ENCODE measurements at places on chromosomes 6 and 20. TPM values are rescaled to one million over a fixed set of nuclear protein-coding genes. Genes with fewer than 3 reads are reported as not detected.

GRCh38 chr20:53287357-53288042 is 306.1 kb downstream of the ZNF217 start:
- no peak for DNase-seq

Gene HTR1B
- not detected for total RNA-seq

Gene HTR1E
- total RNA-seq, result not detected

Gene RAB5IF
- 144 TPM for total RNA-seq

DNA sequence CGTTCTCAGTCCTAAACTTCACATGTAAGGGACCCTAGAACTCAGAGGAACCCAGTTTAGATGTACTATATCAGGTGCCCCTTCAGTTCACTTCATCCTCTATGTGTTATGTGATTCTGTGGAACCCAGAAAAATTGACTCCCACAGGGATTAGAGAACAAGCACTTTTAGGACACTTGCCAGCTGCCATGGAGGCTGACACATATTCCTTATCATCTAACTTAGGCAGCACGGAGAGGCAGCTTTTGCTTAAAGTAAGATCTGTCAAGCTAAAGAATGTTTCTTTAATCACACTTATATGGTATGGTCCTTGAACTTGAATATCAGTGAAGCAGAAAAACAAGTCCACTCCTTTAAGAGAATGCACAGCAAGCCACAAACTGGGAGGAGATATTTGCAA is 701.5 kb upstream of the ID4 start:
- DNase-seq, result no peak

Gene SAMD10
- total RNA-seq, result 12.1 TPM

Gene CAPN11
- 0.18 TPM for total RNA-seq

- DNase-seq, result no peak
Measured at GRCh38 chr20:43988451-43988850, 73.8 kb downstream of the TOX2 start.

DNA sequence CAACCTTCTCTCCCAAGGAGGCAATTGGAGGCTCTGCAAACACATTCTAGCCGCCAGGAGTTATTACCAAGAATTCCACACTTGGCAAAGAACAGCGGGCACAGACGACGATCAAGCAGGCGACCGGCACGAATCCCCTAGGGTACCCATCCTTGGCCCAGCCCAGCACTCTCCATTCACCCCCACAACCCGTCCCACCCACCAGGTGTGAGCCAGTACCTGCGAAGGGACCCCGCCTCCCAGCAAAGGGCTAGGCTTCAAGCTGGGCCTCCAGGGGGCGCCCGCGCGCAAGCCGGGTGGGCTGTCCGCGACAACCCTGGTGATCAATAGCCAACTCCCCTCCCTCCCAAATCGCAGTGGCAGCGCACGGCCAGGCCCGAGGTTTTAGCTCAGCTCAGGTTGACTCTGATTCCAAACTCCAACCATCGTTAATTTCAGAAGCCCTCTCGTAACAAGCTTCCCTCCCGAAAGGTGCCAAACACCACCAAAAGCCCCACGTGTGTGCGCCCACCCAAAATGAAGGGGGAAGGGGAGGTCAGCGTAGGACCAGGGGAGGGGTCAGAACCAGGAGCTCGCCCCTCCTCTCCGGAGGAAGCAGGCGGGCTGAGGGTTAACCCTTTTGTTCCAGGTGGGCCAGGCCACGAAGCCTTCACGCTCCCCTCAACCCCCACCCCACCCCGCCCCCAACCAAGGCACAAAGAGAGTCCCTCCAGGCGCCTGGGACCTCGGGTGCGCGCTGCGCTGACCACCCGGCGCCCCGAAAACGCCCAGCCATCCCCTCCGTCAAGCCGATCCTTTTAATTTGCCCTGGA is 2.1 kb downstream of the SALL4 start:
- peak; percentile 41 for DNase-seq

- DNase-seq, result no peak
Measured at GRCh38 chr20:57627339-57627738, 7.1 kb upstream of the ZBP1 start.

DNA sequence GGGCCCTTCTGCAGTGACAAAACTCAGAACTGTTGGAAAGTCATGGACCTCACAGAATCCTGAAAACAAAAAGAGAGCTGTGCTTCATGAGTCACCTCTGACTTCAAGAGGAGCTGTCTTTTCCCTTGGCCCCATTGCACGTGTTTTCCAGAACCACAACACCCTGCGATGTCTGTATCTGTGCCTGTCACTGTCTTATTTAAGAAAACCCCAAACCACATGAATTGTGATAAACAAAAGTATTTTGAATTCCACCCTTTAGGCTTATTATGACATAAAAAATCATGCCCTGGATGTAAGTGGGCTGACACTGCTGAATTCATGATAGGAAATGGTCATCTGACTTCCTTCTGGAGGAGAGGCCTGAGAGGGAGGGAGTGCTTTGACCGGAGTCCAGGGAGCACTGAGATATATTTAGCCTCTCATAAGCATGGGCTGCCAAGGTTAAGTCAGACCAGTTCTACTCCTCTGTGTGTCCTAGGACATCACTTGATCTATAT is 96.4 kb upstream of the DUSP22 start:
- no peak for DNase-seq

DNA sequence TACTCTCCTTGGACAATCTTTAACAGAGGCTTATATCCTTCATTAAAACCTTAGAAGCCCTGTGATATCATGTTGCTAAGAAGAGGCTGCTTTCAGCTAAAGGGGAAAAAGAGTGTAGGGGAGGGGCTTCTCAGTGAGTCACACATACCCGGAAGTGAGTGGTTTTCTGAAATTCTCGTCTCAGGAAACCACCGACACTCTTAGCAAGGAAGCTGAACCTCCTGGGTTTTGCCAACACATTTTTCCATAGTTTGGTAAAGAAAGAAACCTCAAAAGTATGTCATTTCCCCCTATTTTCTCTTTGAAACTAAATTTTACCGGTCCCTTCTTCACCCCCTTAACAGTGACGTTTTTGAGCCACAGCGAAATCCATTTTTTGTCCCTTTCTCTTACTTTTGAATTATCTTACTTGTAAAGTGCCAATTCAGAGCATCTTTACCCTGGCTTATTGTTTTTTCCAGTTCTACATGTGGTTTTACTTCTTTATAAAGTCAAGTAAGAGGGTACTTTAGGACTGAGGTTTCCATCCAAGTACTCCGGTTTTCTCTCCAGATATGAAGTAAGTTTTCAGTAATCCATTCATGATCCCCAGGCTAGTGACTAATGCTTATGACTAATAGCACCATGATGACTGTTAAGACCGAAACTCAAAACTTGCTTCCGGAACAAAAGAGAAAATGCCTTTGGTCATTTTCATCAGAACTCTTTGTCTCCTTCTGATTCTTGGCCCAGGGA is 219.3 kb downstream of the ARHGAP18 start:
- DNase-seq, result peak; percentile 48

Gene UFL1
- 16.2 TPM for total RNA-seq

GRCh38 chr6:12844284-12845223 is 128.0 kb downstream of the PHACTR1 start:
- DNase-seq, result peak; percentile 44

Gene TAAR1
- not detected for total RNA-seq

DNA sequence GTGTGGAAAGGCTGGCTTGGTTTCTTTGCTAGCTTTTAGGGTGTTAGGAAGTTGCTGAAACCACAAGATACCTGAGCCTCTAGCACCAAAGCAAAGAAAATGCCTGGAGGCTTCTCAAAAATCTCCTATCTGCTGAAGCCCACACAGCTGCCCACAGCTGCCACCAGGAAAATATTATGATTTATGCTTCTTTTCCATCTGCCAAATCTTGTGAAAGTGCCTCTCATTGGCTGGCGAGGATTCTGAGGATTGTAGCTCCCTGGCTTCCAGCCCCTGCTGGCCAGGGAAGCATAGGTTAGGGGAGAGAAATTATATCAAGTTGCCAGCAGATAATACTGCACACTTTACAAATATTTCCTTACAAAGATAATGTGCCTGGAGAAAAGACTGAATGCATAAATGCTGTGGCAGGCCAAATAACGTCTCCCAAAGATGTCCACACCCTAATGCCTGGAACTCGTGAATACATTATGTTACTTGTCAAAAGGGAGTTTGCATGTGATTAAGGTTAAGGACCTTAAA is 98.4 kb downstream of the MRPL14 start:
- DNase-seq, result peak; percentile 57

DNA sequence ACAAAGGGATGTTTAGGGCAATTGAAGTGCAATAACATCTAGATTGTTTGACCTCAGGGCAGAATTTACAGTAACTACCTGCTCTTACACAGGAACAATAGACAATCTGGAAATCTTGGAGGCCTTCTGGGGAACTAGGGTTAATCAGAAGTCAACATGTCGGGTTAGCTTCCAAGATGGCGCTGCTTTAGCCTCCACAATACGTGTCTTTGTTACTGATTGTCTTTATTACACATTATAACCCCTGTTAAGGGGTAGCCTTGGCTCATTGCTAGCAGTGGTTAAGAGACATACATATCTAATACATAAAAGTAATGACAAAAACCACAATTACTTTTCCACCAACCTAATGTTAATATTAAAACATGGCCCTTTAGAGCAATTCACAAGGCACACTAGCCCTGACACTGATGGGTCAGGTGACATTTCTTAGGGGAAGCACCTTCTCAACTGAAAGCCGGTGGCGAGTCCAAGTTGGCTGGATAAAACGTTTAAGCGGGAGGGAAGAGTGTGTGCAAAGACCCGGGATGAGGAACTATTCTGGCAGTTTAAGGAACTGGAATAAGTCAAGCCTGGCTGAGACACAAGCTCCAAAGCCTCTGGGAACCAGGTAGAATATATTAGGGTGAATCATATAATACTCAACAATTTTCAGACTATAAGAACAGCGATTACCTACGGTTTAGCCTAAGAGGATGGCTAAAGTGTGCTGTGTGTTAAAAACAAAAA is 236.9 kb downstream of the BCAS1 start:
- no peak for DNase-seq

GRCh38 chr6:55568808-55569439 is 10.1 kb downstream of the HMGCLL1 start:
- DNase-seq, result no peak

Gene SLC25A27
- not detected for total RNA-seq

DNA sequence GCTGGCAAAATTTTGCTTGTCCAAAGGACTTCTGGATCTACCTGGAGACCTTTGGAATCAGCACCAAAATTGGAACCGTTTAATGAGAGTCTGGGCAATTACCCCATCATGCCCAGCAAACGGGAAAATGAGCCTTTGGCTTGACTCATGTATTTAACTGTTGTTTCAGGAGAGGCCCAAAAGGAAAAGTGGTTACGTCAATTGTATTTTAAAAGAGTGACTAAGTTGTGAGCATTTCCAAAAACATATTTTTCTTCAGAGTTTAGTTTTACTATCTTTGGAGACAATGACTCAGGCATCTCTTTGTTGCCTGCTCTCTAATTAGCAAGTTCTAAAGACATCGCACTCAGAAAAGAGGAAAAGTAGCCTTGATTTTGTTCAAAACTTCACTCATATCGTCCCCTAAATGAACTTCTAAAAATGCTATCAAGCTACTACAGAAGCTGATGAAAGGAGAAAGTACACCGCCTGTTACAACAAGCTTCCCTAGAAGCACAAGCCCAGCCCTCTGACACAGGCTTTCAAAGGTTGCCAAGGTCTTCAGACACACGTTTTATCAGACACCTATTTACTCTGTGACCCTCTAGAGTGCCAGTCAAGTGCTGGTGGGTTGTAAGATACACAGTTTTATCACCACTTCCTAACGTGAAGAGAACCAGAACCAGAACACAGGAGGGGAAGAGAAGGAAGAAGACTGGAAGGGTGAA is 146.2 kb downstream of the TBX18 start:
- DNase-seq, result no peak

GRCh38 chr6:68235326-68235784 is 399.7 kb upstream of the ADGRB3 start:
- DNase-seq, result no peak

GRCh38 chr20:6614836-6615235 is 152.7 kb upstream of the BMP2 start:
- no peak for DNase-seq

Gene KHDC1
- total RNA-seq, result 8.0 TPM

Gene CLVS2
- total RNA-seq, result 0.13 TPM

Gene DAAM2
- 0.04 TPM for total RNA-seq

GRCh38 chr6:147040121-147040910 is 163.9 kb upstream of the STXBP5 start:
- DNase-seq, result no peak

Gene ADTRP
- total RNA-seq, result 11.7 TPM

DNA sequence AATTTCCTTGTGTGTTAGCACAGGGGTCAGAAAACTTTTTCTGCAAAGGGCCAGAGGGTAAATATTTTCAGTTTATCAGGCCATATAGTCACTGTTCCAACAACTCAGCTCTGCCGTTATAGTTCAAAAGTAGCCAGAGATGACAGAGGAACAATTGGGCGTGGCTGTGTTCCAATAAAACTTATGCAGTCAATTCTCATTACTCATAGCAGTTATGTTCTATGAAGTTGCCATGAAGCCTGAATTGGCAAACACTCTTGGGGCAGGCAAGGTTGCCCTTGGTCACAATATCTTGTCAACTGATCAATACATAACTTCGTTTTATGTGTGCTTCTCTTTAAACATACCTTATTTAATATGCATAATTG is 304.2 kb downstream of the TFAP2C start:
- DNase-seq, result no peak

DNA sequence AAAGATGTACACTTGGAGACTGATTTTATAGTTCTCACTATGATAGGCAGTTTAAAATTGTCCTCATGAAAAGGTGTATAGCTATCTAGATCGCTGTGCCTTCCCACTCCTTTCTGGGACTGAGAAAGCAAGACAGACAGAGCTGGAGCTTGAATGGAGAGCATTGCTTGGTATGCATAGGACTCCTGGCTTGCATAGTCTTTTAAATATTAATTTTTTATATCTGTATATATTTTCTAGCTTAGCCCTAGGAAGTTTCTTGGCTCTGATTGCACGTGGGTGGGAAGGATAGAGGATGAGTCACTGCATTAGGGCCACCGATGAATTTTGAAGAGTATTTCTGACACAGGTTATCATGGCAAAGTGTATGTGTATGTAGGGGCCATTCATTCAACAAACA is 150.0 kb upstream of the SPACA1 start:
- no peak for DNase-seq

GRCh38 chr6:11625302-11625701 is 87.8 kb downstream of the TMEM170B start:
- DNase-seq, result no peak

- DNase-seq, result no peak
Measured at GRCh38 chr6:39518221-39518620, 195.7 kb upstream of the KCNK16 start.

DNA sequence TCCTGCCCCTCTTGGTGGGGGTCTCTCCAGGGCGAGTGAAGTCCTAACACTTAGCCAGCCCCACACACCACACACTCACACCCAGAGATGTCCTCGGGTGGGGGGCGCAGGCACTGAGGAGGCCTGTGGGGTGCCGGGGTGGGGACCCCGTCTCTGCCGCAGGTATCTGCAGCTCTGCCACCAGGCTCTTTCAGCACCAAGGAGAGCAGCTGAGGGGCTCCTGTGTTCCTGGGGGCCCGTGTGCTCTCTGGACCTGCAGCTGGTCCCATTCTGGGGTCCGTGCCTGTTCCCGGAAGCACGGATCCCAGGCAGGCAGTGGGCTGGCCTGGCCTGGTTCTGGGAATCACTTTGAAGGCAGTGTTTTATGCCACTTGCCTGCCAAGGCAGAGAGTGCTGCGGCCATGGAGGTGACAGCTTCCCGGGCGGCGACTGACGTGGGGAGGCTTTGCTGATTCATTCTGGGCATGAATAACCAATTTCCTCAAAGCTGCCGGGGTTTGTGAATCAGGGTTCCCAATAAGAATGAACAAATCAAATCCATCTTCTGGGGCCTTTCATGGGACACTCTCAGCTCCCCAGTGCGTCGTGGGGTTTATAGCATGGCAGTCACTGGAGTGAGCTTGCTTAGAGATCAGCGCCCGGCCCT is 54.4 kb upstream of the SLCO4A1 start:
- DNase-seq, result peak; percentile 70

GRCh38 chr6:150175586-150176151 is 32.8 kb downstream of the PPP1R14C start:
- no peak for DNase-seq

Measured in K562 (cell line).